ENCODE measurements at places on chromosomes 13 and 19.

DNA sequence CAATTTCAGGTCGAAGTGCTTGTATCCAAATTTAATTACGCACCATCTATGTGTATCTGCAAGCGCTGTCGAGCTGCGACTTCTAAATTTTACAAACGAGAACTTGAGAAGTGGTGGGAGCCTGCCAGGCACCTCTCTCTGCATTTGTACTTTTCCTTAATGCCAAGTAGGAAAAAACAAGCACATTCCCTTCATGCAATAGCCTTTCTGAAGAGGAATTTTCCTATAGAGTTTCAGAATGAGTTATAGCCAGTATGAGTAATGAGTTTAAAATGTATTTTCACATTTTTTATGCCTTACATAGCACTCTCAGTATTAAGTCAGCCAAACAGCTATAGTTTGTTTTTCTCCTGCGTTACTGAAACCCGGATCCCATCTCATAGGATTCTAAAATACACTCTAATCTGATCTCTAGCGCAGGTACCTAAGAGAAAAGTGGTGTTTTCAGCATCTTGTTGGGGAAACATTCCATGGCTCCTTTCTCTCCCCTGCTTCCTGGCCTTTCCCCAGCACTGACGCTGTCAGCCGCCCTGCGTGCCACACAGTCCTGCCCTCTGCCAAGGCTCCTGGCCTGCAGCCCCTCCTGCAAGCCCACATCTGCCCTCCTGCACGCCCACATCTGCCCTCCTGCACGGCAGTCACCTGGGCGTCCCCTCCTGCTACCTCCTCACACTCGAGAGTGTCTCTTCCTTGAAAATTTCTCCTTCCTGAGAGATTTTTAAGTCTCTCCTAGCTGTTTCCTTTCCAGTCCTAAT is 526.9 kb downstream of the MYO16 start:
- DNase-seq: no peak

GRCh38 chr19:49655570-49656455 is 9.8 kb downstream of the IRF3 start:
- DNase-seq: no peak

GRCh38 chr13:53408847-53409568 is 380.4 kb downstream of the OLFM4 start:
- DNase-seq: no peak

GRCh38 chr13:35143123-35143522 is 201.1 kb downstream of the NBEA start:
- no peak for DNase-seq

GRCh38 chr13:46607768-46608564 is 55.0 kb downstream of the LRCH1 start:
- DNase-seq: no peak

- DNase-seq: peak; percentile 96
Observed at GRCh38 chr19:35995048-35995993, at the start of gene SDHAF1. SDHAF1 (plus strand) TSS chr19:35995188; CDS start chr19:35995275, 87 bp downstream.

DNA sequence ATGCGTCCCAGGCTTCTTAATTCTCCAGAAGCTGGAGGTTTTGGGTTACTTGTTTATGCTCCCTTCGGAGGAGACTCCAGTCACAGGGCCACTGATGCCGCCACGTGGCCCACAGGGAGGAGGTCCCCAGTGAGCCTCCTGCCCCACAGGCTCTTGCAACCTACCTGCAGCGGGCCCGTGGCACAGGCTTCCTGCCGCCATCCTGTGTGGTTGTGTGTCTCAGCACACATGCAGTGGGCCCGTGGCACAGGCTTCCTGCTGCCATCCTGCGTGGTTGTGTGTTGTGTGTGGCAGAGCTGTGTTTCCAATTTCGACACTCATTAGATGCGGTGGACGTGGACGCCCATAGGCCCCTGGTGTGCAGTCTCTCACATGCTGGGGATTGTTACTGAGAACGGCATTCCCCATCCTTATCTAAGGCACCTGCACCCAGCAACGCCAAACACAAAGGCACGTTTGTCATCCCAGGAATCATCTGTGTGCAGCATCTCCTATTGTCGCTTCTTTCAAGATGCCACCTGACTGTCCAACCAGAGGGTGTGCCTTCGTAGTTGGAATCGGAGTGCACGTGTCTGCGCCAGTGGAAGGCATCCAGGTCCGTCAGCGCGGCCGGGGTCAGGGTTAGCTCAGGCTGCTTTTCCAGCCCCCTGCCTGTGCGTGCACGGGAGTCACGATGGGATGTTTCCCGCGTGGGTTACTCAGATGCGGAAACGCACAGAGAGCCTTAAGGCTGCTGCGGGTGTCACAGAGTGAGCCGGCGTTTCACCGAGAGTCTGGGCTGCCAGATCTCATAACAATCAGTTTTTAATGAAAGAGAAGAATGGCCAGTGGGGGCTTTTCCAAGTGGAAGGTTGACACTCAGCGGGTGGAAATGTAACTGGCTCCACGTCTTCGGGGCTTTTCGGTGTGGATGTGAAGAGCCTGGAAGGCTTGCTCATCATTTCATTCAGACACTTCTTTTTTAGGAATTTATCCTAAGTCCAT is 119.8 kb downstream of the ATP11A start:
- no peak for DNase-seq

DNA sequence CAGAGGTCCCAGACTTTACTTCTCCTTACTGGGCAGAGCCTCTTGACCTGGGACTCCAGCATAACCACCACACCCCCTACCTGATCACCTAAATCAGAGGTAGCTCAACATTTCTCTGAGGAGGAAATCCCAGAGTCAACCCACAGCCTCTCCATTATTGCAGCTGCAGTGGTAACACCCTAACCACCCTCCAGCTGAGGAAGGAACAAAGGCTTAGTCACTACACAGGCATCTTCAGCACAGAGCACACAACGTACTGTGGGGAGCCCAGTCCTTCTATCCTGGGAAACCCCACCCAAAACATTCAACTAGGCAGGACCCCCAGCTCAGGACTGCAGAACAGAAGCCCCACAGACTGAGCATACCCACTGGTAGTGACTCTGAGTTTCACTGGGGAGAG is 824.7 kb upstream of the SLITRK5 start:
- DNase-seq: no peak

DNA sequence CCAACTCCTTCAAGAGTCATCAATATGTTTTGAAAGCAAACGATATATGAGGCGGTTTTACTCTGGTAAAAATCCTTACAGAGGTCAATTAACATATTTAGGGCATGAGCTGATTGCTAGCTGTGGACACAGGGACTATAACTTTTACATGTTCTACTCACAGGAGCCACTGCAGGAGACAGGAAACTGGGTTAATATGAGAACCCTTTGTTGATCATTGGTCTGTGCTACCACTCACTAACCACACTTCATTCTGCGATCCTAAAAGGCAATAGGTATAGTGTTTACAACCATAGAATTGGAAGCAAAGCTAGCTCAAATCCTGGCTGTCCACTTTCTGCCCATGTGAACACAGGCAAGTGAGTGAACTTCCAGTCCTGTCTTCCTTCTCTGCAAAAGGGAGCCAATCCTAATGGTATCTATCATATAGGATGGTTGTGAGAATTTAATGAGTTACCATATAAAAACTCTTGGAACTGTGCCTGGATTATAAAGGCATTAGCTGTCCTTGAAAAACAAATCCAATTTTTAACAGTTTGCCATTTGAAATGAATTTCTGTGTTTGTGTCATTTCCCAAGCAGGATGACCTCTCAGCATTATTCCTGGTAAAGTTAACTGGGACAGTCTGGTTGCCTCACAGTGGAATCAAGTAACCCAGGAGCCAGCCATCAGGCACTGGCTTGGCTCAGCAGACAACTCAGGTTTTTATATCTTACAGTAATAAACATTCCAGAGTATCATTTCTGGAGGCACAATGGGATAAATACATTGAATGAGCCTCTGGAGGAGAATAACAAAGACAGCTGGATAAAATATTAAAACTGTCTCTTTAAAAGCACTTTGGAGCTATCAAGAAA is 29.8 kb upstream of the RAP2A start:
- DNase-seq: no peak

DNA sequence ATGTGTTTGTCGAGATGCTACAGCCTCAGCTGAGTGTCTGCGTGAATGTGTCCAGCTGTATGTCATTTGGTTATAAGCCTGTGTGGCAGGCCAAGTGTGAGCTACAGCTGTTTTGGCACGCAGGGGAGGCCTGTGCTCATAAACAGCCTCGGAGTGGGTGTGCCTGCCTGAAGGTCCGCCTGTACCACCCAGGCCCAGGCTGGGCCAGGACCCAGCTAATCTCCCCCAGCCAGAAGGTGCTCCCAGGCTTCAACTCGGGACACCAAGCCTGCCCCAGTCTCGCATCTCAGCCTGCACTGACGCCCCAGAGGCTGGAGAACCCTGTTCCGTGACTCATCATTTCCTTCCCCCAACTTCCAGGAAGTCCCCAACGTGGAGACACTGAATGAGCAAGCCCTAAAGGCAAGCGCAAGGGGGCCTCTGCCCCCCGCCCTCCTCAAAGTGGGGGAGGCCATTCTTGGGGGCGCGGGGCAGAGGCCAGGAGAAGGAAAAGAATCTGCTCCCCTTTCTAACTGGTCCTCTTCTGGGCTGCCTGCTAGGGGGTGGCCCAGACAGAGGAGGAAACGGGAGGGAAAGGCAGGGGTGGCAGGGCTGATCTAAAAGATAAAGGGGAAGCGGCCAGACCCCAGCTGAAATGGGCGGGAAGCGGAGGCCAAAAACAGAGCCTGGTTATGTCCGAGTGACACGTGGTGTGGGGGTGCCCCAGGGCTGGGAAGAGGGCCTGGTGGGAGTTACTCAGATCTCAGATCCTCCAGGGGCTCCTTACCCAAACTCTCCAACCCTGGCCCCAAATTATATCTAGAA is 2.0 kb downstream of the SLC1A5 start:
- no peak for DNase-seq

- no peak for DNase-seq
Observed at GRCh38 chr13:105441051-105441750, 1094.3 kb downstream of the EFNB2 start.

- no peak for DNase-seq
Observed at GRCh38 chr19:30003866-30004265, 61.8 kb downstream of the URI1 start.

DNA sequence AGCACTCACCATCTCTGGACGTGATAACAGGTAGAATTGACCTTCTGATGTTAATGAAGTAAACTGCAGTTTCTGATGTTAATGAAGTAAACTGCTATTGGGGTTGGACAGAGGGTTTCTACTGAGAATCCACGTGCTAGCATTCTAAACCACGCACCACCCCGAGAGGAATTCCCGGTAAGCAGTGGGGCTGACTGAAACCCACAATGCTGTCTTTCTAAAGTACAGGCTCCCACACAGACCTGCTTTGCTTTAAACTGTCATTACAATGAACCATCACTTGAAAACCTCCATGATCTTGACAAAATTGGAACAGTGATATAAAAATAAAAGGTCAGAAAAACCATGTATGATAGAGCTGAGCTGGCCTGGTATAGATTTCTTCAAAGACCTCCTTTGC is 559.0 kb downstream of the FGF9 start:
- DNase-seq: no peak

- DNase-seq: no peak
Observed at GRCh38 chr13:24119626-24120508, 40.7 kb upstream of the SPATA13 start.

DNA sequence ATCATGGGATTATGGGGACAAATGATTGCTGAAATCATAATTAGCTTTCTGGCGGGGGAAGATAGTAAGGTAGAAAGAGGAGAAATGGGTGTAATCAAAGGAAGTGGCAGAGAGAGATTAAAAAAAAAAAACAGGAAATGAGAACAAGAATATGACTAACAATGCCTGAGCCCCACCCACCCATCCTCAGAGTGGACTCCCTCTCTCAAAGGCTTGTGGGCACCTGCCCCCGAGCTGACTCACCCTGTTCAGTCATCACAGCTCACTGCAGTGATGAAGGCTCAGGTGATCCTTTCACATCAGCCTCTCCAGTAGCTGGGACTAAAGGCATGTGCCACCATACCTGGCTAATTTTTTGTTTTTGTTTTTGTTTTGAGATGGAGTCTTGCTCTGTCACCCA is 26.4 kb upstream of the TPT1 start:
- peak; percentile 88 for DNase-seq

GRCh38 chr19:44072543-44073401 is 813 bp downstream of the ZNF284 start:
- no peak for DNase-seq

GRCh38 chr13:21047591-21048282 is 13.6 kb downstream of the LATS2 start:
- no peak for DNase-seq

- DNase-seq: no peak
Observed at GRCh38 chr13:44273991-44274770, 99.4 kb upstream of the SERP2 start.

GRCh38 chr13:26020891-26021290 is 30.9 kb downstream of the SHISA2 start:
- no peak for DNase-seq

GRCh38 chr19:11284515-11284914 is 11.4 kb upstream of the TSPAN16 start:
- DNase-seq: no peak

GRCh38 chr19:15893477-15893876 is 4.4 kb downstream of the CYP4F2 start:
- DNase-seq: no peak

GRCh38 chr19:57047743-57048142 is 72.0 kb upstream of the USP29 start:
- no peak for DNase-seq

- DNase-seq: no peak
Observed at GRCh38 chr13:98801626-98802418, 49.4 kb upstream of the SLC15A1 start.

DNA sequence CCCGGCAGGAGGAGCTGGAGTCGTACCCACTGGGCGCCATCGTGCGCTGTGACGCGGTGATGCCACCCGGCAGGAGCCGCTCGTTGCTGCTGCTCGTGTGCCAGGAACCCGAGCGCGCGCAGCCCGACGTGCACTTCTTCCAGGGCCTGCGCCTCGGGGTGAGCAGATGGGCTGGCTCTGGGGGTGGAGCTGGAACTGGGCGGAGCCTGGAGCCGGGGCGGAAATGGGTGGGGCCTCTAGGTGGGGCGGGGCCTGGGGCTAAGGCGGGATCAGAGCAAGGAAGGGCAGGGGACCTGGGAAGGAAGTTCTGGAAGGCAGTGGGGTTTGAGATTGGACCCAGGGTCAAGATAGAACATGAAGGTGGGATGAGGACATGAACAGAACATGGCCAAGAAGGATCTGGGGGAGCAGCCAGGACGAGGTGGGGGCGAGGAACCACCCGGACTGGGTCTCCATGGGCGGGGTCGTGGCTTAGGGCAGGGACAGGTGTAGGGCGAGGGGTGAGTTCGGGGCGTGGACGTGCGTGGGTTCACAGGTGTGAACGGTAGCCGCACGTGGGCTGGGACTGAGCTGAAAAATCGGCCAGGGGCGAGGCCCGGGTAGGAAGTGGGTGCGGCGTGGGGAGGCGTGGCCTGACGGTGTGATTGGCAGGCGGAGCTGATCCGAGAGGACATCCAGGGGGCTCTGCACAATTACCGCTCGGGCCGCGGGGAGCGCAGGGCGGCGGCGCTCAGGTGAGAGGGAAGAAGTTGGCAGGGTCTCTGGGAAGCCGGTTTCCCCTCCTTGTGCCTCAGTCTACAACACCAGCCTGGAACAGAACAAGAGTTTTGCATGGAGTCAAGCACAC is 4.7 kb downstream of the EPS8L1 start:
- peak; percentile 92 for DNase-seq

- no peak for DNase-seq
Observed at GRCh38 chr19:1236576-1236975, 1.2 kb downstream of the CBARP start.

- peak; percentile 74 for DNase-seq
Observed at GRCh38 chr19:3046698-3047495, 15.4 kb downstream of the TLE5 start.

Measured in H9 (cell line).